ENCODE measurements at places on chromosomes 6 and 20.

DNA sequence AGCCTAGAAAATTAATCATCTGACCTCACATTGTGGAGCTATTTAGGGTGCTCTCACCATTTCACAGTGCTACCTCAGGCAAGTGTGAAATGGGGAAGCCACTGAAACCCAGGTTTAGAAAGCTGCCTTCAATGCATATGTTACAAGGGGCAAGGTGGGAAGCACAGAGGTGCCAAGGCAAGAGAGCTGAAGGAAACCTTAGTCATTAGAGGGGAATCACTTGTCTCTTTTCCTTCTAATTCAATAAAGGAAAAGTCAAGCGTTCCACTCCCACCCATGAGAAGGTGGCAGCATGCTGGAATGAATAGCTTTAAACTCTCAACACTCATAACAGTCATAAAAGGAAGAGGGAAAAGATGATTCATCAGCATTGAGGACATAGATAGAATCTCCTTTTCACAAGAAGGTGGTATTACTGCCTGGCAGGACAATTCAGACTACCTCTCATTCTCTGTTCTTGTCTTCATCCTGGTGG is 251.9 kb upstream of the IRAK1BP1 start:
- no peak for DNase-seq

DNA sequence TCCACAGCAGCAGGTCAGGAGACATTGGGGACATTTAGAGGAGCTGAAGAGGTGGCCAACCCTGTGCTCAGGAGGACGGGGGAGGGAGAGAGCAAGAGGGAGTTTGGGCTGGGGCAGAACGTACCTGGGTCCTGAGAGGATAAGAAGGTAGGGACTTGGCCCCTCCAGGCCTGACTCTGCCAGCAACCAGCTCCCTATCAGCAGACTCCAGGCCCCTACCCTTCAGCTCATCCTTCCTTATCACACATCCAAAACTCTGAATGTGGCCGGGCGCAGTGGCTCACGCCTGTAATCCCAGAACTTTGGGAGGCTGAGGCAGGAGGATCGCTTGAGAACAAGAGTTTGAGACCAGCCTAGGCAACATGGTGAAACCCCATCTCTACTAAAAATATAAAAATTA is 5.0 kb downstream of the STMN3 start:
- DNase-seq = no peak

DNA sequence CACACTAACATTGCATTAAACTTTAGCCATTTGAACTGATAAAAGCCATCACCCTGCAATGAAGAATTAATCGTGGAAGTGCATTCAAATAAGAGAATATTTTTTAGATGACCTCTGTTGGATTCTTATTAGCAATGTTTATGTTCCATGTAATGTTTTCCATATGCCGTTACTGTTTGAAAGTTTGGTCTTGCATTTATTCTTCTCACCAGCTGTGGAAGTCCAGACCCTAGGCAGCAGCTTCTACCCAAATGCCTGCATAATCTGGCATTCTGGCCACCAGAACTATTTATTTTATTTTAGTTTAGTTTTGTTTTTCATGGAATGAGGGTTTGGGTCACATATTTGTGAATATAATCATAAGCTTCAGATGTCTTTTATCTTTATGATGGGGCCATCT is 140.4 kb downstream of the SAMD5 start:
- no peak for DNase-seq

GRCh38 chr6:47634210-47635047 is 64.0 kb upstream of the ADGRF4 start:
- no peak for DNase-seq

GRCh38 chr6:111661541-111662061 is 55.9 kb upstream of the TRAF3IP2 start:
- no peak for DNase-seq

DNA sequence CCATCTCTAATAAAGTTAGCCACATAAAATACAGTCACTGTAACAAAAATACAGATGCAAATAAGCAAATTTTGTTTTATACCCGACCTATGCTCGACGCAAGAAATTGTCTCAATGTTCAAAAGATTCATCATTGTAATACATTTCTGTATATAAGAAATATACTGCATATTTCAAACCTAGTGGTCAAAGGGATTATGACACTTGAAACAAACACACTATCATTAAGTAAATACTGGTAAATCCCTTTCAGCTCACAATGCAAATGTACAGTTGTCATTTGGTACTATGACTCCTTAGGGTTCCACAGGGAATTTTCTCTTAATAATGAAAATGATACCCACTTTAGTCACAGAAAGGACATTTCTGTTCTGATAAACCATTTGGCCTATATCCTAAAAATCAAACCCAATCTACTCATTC is 2.2 kb downstream of the HIVEP2 start:
- no peak for DNase-seq

DNA sequence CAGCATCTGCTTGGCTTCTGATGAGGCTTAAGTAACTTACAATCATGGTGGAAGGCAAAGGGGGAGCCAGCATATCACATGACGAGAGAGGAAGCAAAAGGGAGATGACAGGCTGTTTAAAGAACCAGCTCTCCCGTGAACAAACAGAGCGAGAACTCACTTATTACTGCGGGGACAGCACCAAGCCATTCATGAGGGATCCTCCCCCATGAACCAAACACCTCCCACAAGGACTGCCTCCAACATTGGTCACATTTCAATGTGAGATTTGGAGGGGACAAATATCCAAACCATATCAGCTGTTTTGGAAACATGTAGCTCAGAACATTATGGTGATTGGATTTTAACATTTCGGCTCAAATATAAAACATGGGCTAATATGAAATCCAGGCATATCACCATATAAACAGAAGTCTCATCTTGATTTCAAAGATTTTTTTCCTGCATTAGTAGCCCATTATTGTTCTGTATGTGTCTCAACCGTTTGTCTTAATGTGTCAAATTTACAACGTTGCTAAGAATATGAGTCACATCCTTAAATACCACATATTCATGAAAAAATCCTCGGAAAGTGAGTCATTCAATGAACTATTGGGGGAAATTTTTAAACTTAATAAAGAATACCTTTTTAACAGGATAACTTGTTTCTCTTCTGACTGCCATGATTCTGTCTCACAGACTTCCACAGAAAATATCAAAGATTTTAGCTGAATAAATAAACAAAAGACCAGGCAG is 894.3 kb downstream of the TFAP2A start:
- no peak for DNase-seq

- no peak for DNase-seq
Measured at GRCh38 chr6:118012944-118013343, 105.9 kb downstream of the SLC35F1 start.

- DNase-seq = no peak
Measured at GRCh38 chr6:158828807-158829206, 9.6 kb upstream of the EZR start.

- no peak for DNase-seq
Measured at GRCh38 chr20:23358923-23359593, 2.9 kb upstream of the GZF1 start.

DNA sequence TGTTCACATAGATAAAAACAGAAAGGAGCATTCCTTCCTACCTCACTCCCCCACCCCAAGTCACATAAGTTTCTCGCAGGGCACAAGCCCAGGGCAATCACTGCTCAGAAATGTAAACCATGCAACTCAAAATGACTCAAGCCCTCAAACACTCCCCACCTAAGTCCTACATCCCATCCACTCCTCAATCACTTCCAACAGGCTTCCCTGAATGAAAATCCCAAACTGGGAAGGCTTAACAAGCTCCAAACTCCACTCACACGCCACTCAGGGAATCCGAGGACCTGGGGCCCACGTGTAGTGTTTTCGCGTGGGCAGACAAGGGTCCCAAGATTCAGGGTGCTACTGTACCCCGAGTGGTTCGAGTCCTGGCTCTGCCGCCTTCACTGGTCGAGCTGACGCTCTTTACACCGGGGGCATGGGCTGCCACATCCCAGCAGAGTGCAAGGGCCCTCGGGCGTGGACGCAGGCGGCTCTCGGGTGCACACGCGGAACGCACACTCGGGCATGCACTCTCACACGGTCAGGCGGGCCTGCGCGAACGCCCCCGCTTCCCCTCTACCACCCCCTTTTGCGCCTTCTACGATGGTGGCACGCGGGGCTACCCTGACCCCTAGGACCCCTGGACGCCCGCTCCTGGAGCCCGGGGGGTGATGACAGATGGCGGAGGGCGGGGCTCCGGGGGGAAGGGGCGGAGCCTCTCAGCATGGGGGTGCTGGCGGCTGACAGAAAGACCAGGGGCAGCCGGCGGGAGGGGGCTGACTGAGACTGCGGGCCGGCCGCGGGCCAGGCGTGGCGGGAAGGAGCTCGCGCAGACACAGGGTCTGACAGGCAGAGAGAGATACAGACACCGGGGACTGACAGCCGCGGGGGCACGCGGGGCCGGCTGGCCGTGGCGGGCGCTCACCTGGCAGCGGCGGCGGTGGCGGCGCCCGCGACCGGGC is 657 bp downstream of the ZHX3 start:
- peak; percentile 68 for DNase-seq

- DNase-seq = peak; percentile 8
Measured at GRCh38 chr6:166586424-166587156, at the start of gene RAMACL. TSS of gene RAMACL (minus strand) at chr6:166586678. CDS start at chr6:166586477, 201 bp downstream.

GRCh38 chr6:37025621-37026466 is 20.4 kb downstream of the FGD2 start:
- DNase-seq = no peak

DNA sequence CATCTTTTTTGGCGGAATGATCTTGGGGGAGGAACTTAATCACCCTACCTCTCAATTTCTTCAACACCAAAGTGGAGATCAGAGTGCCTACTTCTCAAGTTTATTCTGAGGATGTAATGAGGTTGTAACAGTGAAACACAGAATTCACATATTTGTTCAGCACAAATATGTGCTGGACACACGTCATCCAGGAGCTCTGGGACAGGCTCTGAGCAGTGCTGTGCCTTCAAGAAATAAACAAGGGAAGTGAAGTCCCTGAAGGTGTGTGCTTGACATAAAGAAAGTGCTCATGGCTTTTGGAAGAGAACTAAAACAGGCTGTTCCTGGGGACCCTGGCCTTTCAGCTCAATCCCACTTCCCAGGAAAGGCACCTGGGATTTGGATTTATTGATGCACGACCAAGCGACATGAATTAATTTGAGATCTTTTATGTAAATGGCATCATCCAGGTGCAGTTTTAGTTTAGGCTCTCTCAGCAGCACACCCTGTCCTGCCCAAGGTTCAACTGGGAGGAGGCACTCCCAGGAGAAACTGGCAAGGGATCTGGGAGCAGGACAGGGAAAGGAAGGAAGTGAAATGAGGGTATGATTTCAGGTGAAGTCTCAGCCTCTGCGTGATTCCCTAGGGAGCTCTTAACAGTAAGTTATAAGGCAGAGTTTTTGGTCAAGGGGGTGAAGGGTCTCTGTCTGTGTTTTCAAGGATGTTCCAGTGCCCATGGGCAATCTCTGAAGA is 211.0 kb downstream of the FOXA2 start:
- no peak for DNase-seq

DNA sequence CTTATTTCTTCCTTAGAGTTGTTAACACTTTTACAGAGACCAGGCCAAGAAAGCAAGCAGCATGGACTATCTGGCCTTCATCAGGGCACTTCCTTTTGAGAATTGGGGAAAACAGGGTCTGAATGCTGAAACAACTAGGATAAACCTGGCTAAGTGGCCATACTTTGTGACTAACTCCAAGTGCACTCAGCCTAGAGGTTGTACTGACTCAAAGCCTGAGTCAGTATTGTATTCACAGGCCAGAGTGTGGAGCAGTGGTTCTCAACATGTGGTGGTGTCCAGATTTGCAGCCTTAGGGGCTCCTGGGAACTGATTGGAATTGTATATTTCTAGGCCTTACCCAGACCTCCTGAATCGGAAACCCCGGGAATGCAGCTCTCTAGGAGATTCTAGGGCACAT is 20.1 kb downstream of the SEC23B start:
- no peak for DNase-seq

GRCh38 chr6:125082908-125083683 is 70.5 kb upstream of the TPD52L1 start:
- no peak for DNase-seq

DNA sequence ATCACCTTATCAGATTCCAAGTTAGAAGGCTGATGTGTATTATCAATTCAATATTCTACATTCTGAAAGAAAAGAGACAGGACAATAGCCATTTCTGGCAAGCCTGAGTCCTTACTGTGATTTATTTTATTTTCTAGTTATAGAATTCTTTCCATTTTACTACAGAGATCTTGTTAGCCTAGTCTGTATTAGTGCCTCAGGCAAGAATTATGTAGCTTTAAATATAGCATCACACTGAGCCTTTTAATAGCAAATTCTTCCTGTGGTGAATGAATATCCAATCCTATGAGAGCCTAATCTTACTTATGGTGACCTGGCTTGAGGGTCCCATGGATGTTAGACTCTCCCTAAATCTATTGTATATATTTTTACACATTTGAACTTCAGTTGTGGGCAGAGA is 732.8 kb upstream of the CITED2 start:
- no peak for DNase-seq

DNA sequence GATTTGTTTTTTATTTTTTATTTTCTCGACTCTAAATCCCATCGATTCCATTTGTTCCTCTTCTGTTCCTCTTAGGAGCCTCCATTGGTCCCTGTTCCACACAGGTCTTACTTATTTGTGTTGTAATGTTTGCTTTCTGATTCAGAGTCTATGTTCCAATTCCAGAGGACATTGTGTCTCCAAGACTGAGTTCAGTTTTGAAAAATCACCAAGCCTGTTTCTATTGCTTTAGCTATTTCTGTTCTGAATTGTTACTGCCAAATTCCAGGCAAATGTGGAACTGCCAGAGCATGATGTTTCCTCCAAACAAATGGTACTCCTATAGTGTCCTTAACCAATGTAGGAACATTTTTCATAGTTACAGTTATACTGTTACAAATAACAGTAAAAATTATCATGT is 270.9 kb upstream of the SPTLC3 start:
- no peak for DNase-seq

GRCh38 chr6:170208651-170209353 is 82.1 kb downstream of the DLL1 start:
- no peak for DNase-seq

DNA sequence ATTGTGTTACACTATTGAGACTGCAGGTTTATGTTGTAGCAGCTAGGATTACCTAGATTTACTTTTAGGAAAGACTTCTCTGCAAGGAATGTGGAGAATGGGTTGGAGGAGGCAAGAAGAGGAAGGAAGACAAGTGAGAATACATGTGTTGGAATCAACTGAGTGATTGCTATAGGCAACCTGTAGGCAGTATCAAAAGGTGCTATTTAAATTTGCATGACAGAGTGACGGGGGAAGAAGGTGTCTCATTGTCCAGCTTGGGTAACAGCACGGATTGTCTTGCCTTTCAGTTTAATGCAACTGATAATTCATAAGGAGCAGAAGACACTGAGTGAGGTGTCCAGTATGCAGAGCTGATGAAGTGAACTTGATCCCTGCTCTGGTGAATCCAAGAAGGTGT is 19.4 kb downstream of the SERPINB9 start:
- no peak for DNase-seq

DNA sequence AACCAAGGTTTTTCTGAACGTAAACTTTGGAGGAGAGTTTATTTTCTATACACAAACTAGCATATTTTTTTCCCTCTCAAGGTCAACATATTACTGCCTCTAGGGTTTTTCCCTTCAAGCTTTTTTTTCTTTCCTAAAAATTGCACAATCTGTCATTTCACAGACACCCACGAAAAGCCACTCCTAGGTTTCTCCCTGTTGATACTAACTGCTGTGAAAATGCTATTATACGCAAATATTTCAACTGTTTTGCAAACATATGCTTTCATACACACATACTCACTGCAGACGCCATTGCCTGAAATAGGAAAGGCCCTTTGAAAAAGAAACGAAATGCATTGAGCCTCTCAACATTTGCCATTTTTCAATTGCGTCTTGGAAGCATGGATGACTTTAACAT is 333.0 kb downstream of the CD83 start:
- no peak for DNase-seq

GRCh38 chr6:45074439-45074838 is 253.7 kb upstream of the RUNX2 start:
- no peak for DNase-seq
